ENCODE measurements at places on chromosomes 4 and X. TPM values are rescaled to one million over a fixed set of nuclear protein-coding genes. Genes with fewer than 3 reads are reported as not detected.

CXCL13 gene
- total RNA-seq, result not detected

DNA sequence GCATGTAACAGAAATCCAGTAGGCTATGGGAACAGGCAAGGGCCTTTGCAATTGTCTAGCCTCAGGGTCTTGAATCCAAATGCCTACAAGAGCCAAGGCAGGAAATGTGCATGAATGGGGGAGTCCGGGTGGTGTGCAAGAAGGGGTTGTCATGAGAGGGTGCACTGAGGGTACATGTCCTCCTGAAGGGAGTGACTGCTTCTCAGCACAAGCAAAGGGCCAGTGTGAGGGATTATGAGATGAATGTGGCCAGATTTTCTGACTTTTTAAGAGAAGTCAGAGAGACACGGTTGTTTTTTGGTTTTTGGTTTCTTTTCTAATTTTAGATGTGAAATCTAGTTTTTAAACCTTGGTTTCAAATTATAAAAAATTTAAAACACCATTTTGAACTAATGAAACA, 76.5 kb upstream of the LSM6 start:
- H3K36me3 ChIP-seq, result no peaks in the 10 kb centered on the region
- no peak overlapping the region for H3K27ac ChIP-seq
- peaks cover 8% of the 10 kb centered on the region for H3K4me1 ChIP-seq
- H3K4me3 ChIP-seq, result no peak overlapping the region
- no peak for DNase-seq
- no peaks in the 10 kb centered on the region for H3K27me3 ChIP-seq

DNA sequence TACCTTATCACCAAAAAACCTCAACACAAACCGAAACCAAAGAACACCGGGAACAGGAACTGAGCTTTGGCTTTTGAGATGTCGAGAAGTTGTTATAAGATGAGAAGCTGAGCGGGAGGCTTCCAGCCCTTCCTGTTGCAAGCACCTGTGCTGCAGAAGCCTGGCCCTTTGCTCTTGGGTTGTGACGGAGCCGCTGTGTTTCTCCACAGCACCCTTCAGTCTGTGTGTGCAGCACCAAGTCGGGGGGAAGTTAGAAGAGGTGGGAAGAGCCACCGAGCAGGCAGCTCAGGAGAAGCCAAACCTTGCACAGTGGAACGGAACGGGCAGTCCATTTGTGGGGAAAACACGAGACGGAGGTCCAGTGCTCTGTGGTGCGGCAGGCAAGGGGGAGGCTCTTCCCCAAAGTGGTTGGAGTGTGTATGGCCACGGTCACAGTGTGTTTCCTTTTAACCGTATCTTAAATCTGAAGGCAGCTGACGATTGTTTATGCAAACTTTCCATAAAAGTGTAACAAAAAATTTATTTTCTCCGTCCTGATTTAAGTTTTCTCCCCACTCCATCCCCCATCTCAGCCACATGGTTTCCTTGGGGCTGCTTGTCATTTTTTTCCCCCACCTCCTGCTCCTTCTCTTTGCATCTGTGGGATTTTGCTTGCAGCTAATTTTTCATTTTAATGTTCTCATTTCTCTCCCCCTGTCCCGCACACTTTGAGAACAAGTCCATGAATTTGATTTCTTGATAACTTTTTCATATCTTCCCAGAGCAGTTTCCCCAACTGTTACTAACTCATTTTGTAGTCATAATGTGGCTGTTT, 123.7 kb downstream of the STOX2 start:
- no peak for DNase-seq
- H3K36me3 ChIP-seq, result no peaks in the 10 kb centered on the region

GRCh38 chr4:149584722-149585121, 230.9 kb downstream of the IQCM start:
- peaks cover 1% of the 10 kb centered on the region for H3K4me1 ChIP-seq
- DNase-seq, result no peak
- H3K27me3 ChIP-seq, result no peaks in the 10 kb centered on the region
- H3K36me3 ChIP-seq, result no peaks in the 10 kb centered on the region

XG gene
- 1.2 TPM for total RNA-seq

DNA sequence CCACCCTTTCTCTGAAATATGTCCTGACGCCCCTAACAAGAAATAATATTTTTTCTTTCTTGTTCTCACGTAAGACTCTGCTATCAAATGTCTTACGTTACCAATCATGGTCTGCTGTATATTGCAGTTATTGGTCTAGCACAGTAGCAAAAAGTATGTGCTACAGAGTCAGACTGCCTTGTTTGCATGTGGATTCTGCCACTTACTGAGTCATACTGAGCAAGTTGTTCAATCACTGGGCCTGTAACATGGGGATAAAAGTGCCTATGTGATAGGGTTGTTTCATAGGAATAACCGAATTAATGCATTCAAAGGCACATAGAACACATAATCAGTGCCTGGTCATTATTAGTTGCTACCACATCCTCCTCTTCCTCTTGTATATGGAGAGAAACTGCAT, 14.1 kb downstream of the RPGR start:
- H3K27me3 ChIP-seq, result no peaks in the 10 kb centered on the region
- H3K4me1 ChIP-seq, result peaks cover 21% of the 10 kb centered on the region
- peaks cover 18% of the 10 kb centered on the region for H3K36me3 ChIP-seq
- H3K4me3 ChIP-seq, result no peak overlapping the region
- H3K27ac ChIP-seq, result no peak overlapping the region
- no peak for DNase-seq

GRCh38 chrX:672931-673330, 42.3 kb downstream of the SHOX start:
- H3K27ac ChIP-seq, result no peak overlapping the region
- H3K27me3 ChIP-seq, result peaks cover 23% of the 10 kb centered on the region
- H3K4me3 ChIP-seq, result no peak overlapping the region
- no peaks in the 10 kb centered on the region for H3K36me3 ChIP-seq
- DNase-seq, result no peak

- H3K27ac ChIP-seq, result no peak overlapping the region
- H3K27me3 ChIP-seq, result peaks cover 12% of the 10 kb centered on the region
Observed at GRCh38 chr4:7324651-7325121, 110.0 kb downstream of the PSAPL1 start.

DNA sequence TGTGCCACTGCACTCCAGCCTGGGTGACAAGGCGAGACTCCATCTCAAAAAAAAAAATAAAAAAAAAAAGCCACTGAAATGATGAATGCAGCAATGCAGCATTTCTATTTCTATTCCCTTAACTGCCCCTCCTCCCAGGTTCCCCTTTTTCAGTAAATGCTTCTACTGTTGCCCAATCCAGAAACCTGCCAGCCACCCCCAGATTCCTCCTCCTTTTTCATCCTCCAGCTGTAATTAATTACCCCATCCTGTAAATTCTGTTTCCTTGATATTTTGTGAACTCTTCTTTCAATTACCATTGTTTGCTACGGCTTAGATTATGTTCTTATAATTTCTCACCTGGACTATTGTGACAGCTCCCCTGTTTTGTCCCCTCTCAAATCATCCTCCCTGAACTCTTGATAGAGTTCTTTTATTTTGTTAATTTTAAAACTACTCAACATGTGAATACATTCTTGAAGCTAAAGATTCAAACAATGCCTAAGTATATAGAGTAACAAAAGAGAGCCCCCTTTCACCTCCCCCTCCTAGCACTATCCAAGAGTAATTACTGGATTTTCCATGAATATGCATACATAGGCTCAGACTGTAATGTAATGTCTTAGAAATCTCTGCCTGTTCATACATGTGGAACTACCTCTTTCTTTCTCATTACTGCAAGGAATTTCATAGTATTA, 140.6 kb upstream of the GPC4 start:
- no peak overlapping the region for H3K4me3 ChIP-seq
- no peak for DNase-seq
- H3K36me3 ChIP-seq, result peaks cover 8% of the 10 kb centered on the region
- H3K27me3 ChIP-seq, result no peaks in the 10 kb centered on the region
- no peak overlapping the region for H3K27ac ChIP-seq

DNA sequence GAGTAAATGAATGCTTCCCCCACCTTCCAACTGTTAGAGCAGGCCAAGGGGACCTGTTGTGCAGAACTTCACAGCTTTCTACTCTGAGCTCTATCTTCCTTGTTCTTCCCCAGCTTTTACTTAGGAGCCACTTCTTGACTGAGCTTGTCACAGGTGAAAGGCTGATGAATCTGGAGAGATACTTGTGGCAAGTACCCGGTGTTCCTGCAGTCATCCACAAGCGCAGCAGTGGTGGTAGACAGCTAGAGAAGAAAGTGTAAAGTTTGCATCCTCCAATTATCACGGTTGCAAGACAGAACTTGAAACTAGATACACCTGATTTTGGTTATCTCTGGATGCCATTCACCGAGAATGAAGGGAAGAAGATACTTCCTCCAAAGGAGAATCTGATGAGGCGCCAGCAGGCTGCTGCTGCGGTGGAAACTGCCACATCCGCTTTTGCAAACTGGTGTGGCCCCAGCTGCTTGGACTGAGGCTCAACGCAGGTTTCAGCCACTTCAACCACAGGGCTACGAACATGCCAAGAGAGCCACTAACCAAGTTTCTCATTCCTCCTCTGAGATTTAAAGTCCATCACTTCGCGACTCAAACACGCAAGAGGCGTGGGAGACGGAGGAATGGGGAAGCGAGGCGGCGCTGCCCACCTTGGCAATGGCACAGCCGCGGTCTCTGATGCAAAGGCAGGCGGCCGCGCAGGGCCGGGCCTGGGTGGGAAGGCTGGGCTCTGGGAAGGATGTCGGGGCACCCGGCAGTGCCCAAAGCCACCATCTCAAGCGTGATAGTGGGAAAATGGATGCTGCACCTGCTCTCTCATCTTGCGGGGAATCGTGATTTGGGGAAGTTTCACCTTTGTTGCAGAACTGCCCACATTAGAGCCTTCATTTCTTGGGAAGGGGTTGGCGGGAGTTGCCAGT, 1.3 kb upstream of the FHIP1A start:
- H3K4me3 ChIP-seq, result peak overlapping the region; percentile 89
- peaks cover 20% of the 10 kb centered on the region for H3K4me1 ChIP-seq
- H3K36me3 ChIP-seq, result no peaks in the 10 kb centered on the region
- peak overlapping the region; percentile 98 for H3K27ac ChIP-seq

Measured in progenitor cell of endocrine pancreas (in vitro differentiated cells).